ENCODE measurements at places on chromosomes 7 and 10.

DNA sequence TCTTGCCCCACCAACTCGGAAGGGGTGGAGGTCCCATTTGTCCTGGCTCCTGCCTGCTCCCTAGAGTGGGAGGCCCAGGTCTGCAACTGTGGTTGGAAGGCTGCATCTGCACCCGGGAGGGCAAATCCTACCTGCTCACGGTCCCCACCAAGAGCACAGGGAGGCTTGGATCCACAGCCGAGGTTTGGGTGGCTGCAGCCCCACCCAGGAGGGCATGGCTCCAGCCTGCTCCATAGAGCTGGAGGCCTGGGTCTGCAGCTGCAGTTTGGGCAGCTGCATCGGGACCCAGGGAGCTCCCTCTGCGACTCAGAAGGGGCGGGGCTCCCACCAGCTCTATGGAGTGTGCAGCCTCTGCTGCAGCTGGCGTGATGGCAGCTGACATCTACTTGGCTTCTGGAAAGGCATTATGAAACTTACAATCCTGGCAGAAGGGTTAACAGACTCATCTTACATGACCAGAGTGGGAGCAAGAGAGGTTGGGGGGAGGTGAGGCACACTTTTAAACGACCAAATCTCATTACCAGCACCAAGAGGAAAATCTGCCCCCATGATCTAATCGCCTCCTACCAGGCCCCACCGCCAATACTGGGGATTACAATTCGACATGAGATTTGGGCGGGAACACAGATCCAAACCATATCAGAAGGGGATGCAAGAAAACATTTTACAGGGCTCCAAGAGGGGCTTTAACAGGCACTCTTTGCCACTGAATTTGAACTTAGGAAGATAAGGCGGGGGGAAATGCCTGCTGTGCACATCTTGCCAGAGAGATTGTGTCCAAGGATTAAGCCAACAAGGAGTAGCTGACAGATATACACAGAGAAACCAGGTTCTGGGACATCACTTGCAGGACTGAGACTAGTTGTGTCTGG, 8.2 kb upstream of the BLVRA start:
- no peak for DNase-seq

DNA sequence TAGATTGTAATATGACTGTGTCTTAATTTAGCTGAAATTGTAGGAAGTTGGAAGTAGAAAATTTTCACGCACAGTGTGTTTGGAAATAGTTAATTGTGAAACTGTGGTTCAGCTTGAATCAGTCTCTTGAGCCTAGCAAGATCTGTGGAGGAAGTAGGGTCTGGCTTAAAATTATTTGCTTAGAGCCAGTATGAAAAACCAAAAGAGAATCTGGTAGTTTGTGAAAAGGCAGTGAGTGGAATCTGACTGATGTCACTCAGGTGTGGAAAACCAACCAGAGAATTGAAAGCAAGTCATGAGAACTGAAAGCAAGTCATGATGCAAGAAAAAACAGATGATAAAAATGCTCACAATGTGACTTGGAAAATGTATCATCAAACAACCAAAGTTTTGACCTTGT, 11.5 kb downstream of the LIPJ start:
- DNase-seq = no peak

DNA sequence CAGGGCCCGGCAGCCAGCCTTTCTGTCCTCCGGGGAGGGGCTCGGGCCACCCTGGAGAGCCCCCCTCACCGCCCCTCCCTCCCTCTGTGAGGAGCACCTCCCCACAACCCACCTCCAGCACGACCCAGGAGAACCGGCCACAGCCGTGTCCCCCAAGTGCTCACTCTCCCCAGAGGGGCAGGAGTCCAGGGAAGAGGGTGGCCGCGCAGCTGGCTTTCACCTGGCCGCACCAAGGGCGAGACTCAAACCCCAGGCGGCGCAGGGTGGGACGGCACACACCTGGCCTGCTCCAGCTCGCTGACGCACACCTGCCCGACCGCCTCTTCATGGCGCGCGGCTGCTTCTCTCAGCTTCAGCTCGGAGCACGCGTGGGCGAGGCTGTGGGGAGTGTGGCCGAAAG, 73.4 kb downstream of the CFAP46 start:
- DNase-seq = no peak

DNA sequence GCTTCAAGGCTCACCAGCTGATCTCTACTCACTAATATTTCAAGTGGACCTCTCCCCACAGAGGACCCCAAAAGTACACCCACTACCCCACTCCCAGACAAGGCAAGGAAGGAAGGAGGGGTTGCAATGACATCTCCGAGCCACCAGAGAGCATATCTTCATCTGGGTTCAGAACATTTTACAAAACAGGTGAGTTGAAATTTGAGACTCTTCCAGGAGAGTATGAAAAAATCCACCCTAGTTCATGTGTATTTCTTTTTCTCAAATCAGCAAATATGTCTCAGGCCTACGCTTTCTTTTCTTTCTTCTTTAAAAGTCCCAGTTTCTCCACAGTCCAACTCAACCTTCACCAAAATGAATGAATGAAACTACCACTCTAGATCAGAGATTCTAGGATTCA, 61.9 kb downstream of the SGMS1 start:
- no peak for DNase-seq

DNA sequence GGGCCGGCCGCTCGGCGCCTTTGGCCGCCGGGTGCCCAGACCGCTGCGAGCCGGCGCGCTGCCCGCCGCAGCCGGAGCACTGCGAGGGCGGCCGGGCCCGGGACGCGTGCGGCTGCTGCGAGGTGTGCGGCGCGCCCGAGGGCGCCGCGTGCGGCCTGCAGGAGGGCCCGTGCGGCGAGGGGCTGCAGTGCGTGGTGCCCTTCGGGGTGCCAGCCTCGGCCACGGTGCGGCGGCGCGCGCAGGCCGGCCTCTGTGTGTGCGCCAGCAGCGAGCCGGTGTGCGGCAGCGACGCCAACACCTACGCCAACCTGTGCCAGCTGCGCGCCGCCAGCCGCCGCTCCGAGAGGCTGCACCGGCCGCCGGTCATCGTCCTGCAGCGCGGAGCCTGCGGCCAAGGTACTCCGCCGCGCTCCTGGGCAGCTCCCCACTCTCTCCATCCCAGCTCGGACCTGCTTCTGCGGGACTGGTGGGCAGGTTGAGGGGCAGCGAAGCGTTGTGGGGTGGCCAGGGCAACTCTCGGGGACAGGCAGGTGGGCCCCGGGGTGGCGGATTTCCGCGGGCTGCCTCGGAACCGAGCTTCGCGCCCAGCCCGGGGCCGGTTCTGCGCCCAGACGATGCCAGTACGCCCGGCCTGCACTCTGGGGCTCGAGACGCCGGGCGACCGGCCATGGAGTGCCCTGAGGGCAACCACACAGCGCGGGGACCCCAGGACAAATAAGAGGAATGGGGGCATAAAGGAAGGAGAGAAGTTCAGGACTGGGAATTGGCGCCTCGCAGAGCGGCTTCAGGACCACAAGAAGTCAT, 578 bp downstream of the HTRA1 start:
- no peak for DNase-seq

DNA sequence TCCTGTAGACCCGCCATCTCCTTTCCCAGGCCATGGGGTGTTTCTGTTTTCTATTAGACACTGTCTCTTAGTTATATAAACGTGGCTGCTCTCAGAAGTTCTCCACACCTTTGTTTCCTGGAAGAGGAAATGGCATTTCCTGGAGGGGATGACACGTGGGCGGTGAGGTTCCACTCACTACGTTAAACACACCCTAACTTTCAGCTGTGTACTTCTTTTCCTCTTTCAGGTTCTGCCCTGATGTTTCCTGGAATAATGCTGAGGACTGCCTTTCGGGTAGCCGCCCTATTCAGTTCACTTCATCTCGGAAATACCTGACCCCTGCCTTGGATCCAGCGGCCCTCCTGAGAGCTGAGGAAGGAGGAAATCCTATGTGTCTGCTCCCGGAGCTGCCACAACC, 3.4 kb upstream of the PRKCQ start:
- DNase-seq = no peak

- no peak for DNase-seq
Observed at GRCh38 chr10:82409671-82410070, 534.7 kb downstream of the NRG3 start.

GRCh38 chr10:58179238-58179637, 88.5 kb downstream of the IPMK start:
- DNase-seq = no peak

- no peak for DNase-seq
Observed at GRCh38 chr7:69656077-69656476, 57.8 kb downstream of the AUTS2 start.

- no peak for DNase-seq
Observed at GRCh38 chr10:48490946-48491345, 113.9 kb downstream of the ARHGAP22 start.

- no peak for DNase-seq
Observed at GRCh38 chr10:79348640-79348988, 1.3 kb downstream of the PPIF start.

- no peak for DNase-seq
Observed at GRCh38 chr7:151099486-151100211, 13.4 kb downstream of the AGAP3 start.

DNA sequence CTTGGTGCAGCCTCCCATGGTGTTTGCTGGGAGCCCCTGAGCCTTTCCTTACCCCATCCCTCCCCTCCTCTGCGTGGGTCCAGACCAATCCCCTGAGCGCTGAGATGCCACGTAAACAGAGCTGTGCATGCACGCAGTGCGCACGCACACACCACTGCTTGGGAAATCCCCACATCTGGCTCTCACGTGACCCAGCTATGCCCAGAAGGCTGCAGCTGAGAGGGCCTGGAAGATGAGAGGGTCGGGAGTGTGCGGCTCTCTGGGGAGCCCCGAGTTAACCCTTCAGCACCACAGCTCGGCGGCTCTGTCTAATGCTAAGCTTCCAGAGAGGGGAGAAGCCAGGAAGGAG, 177.2 kb downstream of the SH3PXD2A start:
- DNase-seq = peak; percentile 84

DNA sequence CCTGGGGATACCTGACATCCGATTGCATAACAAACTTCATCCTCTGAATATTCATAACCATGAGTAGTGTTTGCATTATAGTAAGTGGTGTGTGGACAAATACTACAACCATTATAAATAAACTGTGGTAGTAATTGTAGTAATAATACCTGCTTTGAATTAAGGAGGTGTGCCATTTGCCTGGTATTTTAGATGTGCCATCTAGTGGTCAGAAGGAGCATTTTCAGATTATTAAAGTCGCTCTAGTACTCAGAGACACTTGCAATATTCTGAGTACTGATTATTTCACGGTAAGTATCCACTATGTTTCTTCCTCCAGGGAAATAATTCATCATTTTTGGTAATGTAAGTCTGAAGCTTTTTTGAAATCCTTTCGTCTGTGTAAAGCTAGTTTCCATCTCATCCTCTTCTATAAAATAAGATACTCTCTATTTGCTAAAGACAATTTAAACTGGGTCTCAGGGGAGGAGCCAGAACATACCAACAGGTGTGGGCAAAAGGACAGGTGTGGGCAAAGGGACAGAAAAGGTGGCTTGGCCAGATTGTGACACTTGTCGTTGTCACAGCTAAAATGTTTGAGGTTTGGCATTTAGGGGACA, 115.3 kb upstream of the WDR11 start:
- DNase-seq = no peak

- DNase-seq = no peak
Observed at GRCh38 chr10:117884093-117884492, 162.6 kb downstream of the RAB11FIP2 start.

GRCh38 chr10:35780970-35781642, 139.0 kb upstream of the FZD8 start:
- DNase-seq = no peak

DNA sequence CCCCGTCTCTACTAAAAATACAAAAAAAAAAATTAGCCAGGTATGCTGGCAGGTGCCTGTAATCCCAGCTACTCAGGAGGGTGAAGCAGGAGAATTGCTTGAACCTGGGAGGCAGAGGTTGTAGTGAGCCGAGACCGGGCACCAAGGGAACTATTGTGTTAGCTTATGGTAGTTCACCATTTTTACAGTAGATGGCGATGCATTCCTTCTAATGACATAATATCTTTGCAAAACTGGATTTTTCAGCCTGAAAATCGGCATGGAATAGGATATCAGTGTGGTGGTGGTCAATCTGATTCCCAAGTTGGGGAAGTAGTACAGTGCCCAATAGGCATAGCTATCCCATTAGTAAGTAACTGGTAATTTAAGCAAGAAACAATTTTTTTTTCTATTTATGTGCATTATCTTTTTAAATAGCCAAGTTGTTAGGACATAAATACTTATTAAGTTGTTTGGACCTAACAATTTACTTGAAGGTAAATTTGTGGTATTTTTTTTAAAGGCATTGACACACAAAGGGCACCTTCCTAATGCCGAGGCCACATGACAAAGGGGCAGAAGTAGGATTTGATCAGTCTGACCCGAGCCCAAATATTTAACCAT, 17.6 kb upstream of the IMPDH1 start:
- DNase-seq = no peak

DNA sequence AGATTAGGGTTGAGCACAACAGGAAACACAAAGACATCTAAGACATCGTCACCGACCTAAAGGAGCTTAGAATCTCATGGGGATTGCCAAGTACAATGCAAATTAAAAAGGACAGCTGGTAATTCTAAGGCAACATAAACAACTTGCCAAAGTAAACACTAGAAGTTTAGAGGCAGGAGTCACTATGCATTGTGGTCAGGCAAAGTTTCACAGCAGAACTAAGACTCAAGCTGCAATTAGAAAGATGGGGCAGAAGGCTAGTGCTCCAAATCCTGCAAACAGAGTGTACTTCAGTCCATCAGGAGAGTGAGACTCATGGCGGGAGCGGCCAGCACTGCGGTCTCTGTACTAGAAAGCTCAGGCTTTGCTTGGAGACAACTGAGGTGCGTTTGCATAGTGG, 52.7 kb downstream of the HIPK2 start:
- DNase-seq = no peak

DNA sequence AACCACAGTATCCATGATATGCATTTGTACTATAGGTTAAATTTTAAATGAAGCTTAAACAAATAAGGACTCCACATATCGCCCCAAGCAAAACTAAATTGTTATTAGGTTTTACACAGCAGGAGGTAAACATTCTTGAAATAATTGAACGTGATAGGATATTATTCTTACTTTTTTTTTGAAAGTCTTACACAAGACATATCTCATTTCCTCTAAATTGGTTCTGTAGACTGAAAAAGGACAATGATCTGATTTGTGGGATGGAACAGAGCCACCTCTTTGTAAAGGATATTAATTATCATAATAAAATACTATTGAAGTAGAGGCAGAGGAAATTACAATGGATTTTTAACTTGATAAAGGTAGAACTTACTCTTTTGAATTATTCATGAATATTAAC, 155.1 kb upstream of the SEMA3D start:
- DNase-seq = no peak

- DNase-seq = no peak
Observed at GRCh38 chr10:106559442-106559841, 605.1 kb downstream of the SORCS1 start.

GRCh38 chr7:116583653-116584052, 58.8 kb downstream of the CAV1 start:
- DNase-seq = no peak

DNA sequence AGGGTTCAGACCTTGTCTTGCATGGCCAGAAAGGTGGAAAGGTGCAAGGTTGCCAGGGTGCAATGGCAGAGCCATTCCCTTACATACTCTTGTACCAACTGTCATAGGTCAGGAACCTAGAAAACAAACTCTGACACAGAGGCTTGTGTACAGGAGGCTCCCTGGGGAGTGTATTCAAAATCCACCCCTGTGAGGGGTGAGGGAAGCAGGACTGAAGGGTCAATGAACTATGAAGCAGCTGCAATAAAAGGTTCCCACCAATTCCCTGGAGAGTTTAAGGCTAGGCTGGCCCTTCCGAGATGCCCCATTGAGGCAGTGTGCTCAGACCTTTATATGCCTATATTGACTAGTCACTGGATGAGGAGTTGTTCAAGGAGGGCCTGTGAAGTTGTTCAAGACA, 13.9 kb upstream of the CUZD1 start:
- no peak for DNase-seq

GRCh38 chr10:128476368-128476725, 350.1 kb upstream of the MKI67 start:
- DNase-seq = no peak

GRCh38 chr7:46537191-46537905, 616.3 kb upstream of the IGFBP3 start:
- no peak for DNase-seq

Data from omental fat pad (tissue), 4 donors.